MCF 10A (cell line): ENCODE measurements at places on chromosomes 2 and 18.

DNA sequence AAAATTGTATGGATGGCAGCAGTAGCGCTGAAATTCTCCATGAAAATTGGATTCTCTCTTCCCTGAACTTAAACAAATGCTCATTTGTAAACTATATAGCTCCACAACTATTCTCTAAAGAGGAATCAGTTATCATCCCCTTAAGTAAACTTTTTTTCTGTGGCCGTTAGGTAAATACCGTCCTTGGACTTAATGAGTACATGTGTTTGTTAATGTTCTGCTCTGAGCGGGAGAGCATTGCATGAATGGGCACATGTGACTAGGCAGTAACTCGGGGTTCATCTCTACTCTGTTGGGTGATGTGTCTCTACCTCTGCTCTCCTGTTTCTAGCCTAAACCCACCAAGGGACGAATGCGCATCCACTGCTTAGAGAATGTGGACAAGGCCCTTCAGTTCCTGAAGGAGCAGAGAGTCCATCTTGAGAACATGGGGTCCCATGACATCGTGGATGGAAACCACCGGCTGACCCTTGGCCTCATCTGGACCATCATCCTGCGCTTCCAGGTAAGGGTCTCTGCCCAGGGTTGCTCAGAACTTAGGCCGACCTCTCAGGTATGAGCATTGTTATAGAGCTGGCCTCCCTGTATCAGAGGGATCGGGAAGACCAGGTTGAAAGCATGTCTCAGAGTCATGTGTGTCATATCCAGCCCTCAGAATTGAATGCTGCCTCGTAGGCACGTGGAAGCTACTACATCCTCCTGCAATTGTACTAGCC lies 111.5 kb upstream of the EML6 start:
- H3K36me3 ChIP-seq, result peaks cover 36% of the 10 kb centered on the region
- H3K27me3 ChIP-seq, result no peaks in the 10 kb centered on the region
- peaks cover 19% of the 10 kb centered on the region for H3K4me1 ChIP-seq
- no peak for DNase-seq
- H3K27ac ChIP-seq, result no peak overlapping the region

DNA sequence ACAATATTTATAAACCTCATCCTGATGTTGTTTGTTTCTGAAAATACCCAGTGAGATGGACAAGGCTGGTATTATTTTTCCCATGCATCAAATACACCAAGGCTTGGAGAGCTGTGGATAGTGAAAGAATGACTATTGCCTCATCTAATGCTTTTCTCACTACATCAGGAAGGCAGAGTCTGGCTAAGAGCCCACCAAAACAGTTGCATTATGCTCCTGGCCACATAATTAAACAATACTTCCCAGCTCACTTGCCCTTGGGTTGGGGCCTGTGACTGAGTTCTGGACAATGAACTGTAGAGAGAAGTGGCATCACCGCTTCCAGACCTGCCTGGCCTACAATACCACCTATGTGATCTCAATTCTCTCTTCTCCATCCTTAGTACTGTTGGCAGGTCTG lies 46.4 kb upstream of the REEP1 start:
- peak; percentile 90 for DNase-seq
- peaks cover 21% of the 10 kb centered on the region for H3K27me3 ChIP-seq
- H3K27ac ChIP-seq, result no peak overlapping the region
- no peak overlapping the region for H3K4me3 ChIP-seq

DNA sequence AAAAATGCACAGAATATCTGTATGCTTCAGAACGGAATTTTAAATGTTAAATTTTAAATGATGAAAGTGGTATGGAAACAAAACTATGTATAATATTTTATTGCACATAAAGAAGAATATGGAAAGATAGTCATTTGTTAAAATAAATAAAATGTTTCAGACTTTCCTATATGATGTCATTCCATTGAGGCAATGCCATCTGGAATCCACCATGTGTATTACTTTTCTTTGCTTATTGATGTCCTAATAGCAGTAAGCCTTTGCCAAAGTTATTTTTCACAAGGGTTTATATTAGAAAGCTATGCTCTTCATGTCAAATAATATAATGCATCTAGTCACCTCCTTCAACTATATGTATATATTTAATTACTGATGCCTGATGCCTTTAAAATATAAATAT lies 601.6 kb upstream of the PKDCC start:
- no peak overlapping the region for H3K4me3 ChIP-seq
- H3K36me3 ChIP-seq, result no peaks in the 10 kb centered on the region
- no peak overlapping the region for H3K27ac ChIP-seq
- H3K27me3 ChIP-seq, result no peaks in the 10 kb centered on the region
- H3K4me1 ChIP-seq, result no peaks in the 10 kb centered on the region

DNA sequence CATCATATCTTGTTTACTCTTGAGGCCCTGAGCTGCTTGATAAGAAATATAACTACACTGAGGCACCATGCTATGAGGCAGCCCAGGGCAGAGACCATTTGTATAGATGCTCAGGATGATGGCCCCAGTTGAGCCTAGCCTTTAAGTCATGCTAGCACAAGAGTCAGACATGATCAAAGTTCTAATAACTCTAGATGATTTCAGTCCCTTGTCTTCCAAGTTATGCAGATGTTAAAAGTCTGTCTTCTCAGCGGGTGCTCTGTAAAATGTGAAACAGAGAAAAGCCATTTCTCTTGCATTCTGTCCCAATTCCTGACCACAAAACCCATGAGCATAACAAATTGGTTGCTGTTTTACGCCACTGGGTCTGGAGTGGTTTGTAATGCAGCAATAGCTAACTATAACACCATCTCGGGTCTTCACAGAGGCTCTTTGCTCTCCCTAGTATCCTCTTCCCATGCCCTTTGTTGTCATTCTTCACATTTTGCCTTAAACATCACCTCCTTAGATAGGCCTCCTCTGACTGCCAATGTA lies 49.6 kb downstream of the NXPH2 start:
- no peaks in the 10 kb centered on the region for H3K4me1 ChIP-seq
- no peak overlapping the region for H3K27ac ChIP-seq
- no peak overlapping the region for H3K4me3 ChIP-seq

GRCh38 chr2:45212953-45213635 lies 203.8 kb upstream of the SIX2 start:
- H3K27me3 ChIP-seq, result no peaks in the 10 kb centered on the region
- no peak overlapping the region for H3K27ac ChIP-seq
- H3K4me3 ChIP-seq, result no peak overlapping the region
- DNase-seq, result no peak

GRCh38 chr2:102034683-102035548 lies 43.2 kb downstream of the IL1R2 start:
- no peaks in the 10 kb centered on the region for H3K27me3 ChIP-seq
- no peaks in the 10 kb centered on the region for H3K36me3 ChIP-seq
- H3K27ac ChIP-seq, result no peak overlapping the region
- no peak for DNase-seq

- no peak for DNase-seq
- H3K4me1 ChIP-seq, result no peaks in the 10 kb centered on the region
- H3K36me3 ChIP-seq, result no peaks in the 10 kb centered on the region
- H3K4me3 ChIP-seq, result no peak overlapping the region
- no peak overlapping the region for H3K27ac ChIP-seq
Observed at GRCh38 chr2:166677996-166678395, 183.9 kb upstream of the SCN7A start.

DNA sequence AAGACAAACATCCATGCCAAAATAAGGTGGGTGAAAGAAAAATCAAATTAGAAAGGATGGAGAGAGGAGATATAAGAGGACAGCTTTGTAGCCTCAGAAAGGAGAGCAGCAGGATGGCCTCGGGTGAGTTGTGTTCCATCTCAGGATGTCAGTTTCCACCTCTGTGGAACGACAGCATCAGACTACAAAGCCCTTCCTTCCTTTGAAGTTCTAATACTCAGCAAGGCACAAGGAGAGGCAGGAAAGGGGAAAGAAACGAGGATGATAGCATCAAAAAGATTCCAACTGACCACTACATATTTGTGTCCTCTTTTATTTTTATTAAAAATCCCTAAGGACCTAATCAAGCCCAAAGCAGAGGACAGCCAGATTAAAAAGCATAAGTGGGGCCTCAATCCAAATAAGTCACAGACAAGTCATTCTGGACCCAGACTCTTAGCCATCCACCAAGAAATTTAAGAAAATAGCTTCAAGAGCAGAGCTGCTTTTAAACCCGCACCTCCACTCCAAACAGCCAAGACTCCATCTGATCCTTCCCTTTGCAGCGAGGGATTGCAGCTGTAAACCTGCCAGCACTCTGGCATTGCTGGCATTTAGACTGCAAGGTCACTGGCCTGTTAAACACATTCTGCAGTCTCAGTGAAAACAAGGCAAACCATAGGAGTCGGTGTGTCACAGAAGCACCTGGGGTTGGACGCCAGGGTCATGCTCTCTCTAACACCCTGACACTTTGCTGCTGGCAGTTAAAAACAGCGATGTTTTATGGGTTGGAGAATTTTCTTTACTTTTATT lies 314.5 kb upstream of the CHAC2 start:
- H3K27me3 ChIP-seq, result no peaks in the 10 kb centered on the region
- no peak for DNase-seq
- no peaks in the 10 kb centered on the region for H3K36me3 ChIP-seq
- H3K4me1 ChIP-seq, result no peaks in the 10 kb centered on the region
- H3K4me3 ChIP-seq, result no peak overlapping the region
- no peak overlapping the region for H3K27ac ChIP-seq

DNA sequence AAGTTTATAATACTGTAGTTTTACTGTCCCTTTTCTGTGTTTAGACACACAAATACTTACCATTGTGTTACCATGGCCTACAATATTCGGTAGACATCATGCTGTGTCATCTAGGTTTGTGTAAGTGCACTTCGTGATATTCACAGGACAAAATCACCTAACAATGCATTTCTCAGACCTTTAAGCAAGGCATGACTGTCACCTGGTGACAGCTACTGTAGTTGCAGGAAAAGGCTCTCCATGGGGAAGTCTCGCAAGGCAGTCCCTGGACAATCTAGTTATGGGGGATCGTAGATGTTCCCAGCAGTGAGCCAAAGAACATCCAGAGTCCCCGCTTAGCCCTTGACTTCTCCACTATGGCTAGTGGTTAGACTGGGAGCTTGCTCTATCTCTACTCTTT lies 73.1 kb downstream of the EIF2AK3 start:
- peak; percentile 27 for DNase-seq
- no peaks in the 10 kb centered on the region for H3K4me1 ChIP-seq
- H3K36me3 ChIP-seq, result peaks cover 13% of the 10 kb centered on the region
- no peak overlapping the region for H3K4me3 ChIP-seq
- H3K27ac ChIP-seq, result no peak overlapping the region
- no peaks in the 10 kb centered on the region for H3K27me3 ChIP-seq

DNA sequence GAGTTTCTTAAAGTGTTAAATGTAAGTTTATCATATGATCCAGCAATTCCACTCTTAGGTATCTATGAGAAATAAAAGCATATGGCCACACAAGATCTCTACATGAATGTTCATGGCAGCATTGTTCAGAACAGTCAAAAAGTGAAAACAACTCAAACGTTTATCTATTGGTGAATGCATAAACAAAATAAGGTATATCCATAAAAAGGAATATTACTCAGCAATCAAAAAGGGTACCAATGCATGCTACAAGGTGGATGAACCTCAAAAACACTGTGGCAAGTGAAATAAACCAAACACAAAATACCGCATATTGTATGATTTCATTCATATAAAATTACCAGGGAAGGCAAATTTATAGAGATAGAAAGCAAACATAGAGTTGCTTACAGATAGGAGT lies 337.6 kb downstream of the PIK3C3 start:
- no peak overlapping the region for H3K4me3 ChIP-seq
- no peaks in the 10 kb centered on the region for H3K36me3 ChIP-seq
- H3K27me3 ChIP-seq, result no peaks in the 10 kb centered on the region
- DNase-seq, result no peak
- no peak overlapping the region for H3K27ac ChIP-seq
- no peaks in the 10 kb centered on the region for H3K4me1 ChIP-seq

GRCh38 chr2:70574618-70575017 lies 21.0 kb upstream of the TGFA start:
- H3K27ac ChIP-seq, result no peak overlapping the region
- no peaks in the 10 kb centered on the region for H3K36me3 ChIP-seq
- no peak overlapping the region for H3K4me3 ChIP-seq
- H3K27me3 ChIP-seq, result no peaks in the 10 kb centered on the region

- H3K36me3 ChIP-seq, result no peaks in the 10 kb centered on the region
- H3K4me1 ChIP-seq, result no peaks in the 10 kb centered on the region
- H3K4me3 ChIP-seq, result no peak overlapping the region
- DNase-seq, result no peak
- H3K27ac ChIP-seq, result no peak overlapping the region
Observed at GRCh38 chr2:225190987-225191386, 148.7 kb upstream of the DOCK10 start.

- no peak overlapping the region for H3K27ac ChIP-seq
- H3K27me3 ChIP-seq, result no peaks in the 10 kb centered on the region
- H3K36me3 ChIP-seq, result no peaks in the 10 kb centered on the region
- no peak overlapping the region for H3K4me3 ChIP-seq
Observed at GRCh38 chr18:54673936-54674335, 82.9 kb downstream of the DYNAP start.

- H3K27me3 ChIP-seq, result no peaks in the 10 kb centered on the region
- peaks cover 14% of the 10 kb centered on the region for H3K4me1 ChIP-seq
- DNase-seq, result peak; percentile 96
- peak overlapping the region; percentile 57 for H3K27ac ChIP-seq
Observed at GRCh38 chr2:11697103-11697871, 27.3 kb upstream of the NTSR2 start.

GRCh38 chr2:38128653-38129052 lies 52.7 kb upstream of the CYP1B1 start:
- H3K27me3 ChIP-seq, result no peaks in the 10 kb centered on the region
- peaks cover 22% of the 10 kb centered on the region for H3K36me3 ChIP-seq
- peak overlapping the region; percentile 3 for H3K27ac ChIP-seq
- H3K4me1 ChIP-seq, result peaks cover 7% of the 10 kb centered on the region
- DNase-seq, result no peak

- no peak overlapping the region for H3K27ac ChIP-seq
- H3K4me1 ChIP-seq, result no peaks in the 10 kb centered on the region
- H3K27me3 ChIP-seq, result no peaks in the 10 kb centered on the region
- H3K36me3 ChIP-seq, result no peaks in the 10 kb centered on the region
- peak; percentile 42 for DNase-seq
Observed at GRCh38 chr18:49757513-49758262, 55.6 kb downstream of the ACAA2 start.

GRCh38 chr2:217279556-217279955 lies 419.7 kb upstream of the TNP1 start:
- no peak overlapping the region for H3K4me3 ChIP-seq
- no peaks in the 10 kb centered on the region for H3K27me3 ChIP-seq
- peak; percentile 27 for DNase-seq
- peaks cover 7% of the 10 kb centered on the region for H3K36me3 ChIP-seq

GRCh38 chr2:145090841-145091761 lies 571.2 kb upstream of the ZEB2 start:
- H3K4me1 ChIP-seq, result peaks cover 18% of the 10 kb centered on the region
- no peak overlapping the region for H3K27ac ChIP-seq
- H3K4me3 ChIP-seq, result no peak overlapping the region
- peak; percentile 32 for DNase-seq

DNA sequence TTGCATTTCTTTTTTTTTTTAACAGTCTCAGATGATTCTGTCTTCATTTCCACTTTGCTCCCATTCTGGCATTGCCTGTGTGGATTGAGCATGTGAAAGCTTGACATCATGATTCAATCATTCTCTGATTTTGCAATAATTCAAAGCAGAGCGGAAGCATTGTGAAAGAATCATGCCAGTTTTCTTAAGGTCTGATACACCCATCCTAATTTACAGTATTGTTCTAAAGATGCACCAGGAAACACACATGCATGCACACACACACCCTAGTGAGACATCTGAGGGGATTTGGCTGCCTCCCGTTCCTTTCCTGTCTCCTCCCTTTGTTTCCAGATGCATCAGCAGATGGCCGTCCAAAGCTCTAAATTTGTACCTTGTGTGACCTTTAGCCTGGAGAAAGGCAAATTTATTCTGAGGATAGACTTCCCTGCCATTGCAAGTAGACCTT lies 97.3 kb downstream of the FMNL2 start:
- DNase-seq, result peak; percentile 96
- H3K27me3 ChIP-seq, result no peaks in the 10 kb centered on the region
- no peaks in the 10 kb centered on the region for H3K36me3 ChIP-seq
- H3K4me3 ChIP-seq, result peak overlapping the region; percentile 8
- peaks cover 39% of the 10 kb centered on the region for H3K4me1 ChIP-seq
- peak overlapping the region; percentile 83 for H3K27ac ChIP-seq
